ENCODE measurements at places on chromosomes 7 and 10.

GRCh38 chr10:101644002-101644401 lies 51.0 kb downstream of the FBXW4 start:
- DNase-seq, result no peak

DNA sequence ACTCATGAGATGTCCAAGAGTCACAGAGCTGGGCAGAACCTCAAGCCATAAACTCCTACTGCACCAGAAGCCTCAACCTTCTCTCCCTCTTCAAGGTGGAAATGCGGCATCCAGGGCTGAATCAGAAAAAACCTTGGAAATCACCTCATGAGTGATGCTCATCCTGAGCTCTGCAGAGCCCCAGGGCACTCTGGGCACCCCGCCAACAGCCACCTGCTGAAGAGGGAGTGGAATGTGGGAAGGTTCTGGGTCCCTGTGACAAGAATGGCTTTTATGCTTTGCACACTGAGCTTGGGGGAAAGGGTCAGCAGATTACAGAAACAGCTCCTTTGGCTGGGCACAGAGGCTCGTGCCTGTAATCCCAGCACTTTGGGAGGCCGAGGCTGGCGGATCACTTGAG lies 18.8 kb downstream of the NUDT1 start:
- no peak for DNase-seq

- DNase-seq, result no peak
Measured at GRCh38 chr7:30142710-30143109, 7.9 kb downstream of the MTURN start.

DNA sequence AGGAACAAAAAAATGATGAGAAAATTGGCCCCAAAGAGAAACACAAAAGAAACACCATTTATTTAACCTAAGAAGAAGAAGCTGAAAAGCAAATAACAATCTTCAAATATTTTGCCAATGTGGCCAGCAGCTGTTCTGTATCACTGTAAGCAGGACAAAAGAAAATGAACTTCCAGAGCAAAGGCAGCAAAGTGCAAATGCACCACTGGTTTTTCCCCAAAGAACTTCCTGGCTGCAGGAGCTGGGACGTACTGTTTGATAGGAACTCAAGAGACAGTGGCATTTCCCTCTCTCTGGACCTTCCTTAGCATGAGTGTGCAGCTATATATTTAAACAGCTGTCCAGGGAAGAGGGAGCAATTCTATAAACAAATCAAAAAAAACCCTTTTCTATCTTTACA lies 60.4 kb downstream of the RNLS start:
- DNase-seq, result no peak

- no peak for DNase-seq
Measured at GRCh38 chr7:80900583-80901576, 18.0 kb downstream of the SEMA3C start.

GRCh38 chr7:155763691-155764437 lies 48.4 kb downstream of the SHH start:
- no peak for DNase-seq

- DNase-seq, result no peak
Measured at GRCh38 chr7:2884161-2884560, 40.1 kb upstream of the GNA12 start.

GRCh38 chr10:17100586-17100985 lies 29.0 kb downstream of the CUBN start:
- DNase-seq, result no peak

DNA sequence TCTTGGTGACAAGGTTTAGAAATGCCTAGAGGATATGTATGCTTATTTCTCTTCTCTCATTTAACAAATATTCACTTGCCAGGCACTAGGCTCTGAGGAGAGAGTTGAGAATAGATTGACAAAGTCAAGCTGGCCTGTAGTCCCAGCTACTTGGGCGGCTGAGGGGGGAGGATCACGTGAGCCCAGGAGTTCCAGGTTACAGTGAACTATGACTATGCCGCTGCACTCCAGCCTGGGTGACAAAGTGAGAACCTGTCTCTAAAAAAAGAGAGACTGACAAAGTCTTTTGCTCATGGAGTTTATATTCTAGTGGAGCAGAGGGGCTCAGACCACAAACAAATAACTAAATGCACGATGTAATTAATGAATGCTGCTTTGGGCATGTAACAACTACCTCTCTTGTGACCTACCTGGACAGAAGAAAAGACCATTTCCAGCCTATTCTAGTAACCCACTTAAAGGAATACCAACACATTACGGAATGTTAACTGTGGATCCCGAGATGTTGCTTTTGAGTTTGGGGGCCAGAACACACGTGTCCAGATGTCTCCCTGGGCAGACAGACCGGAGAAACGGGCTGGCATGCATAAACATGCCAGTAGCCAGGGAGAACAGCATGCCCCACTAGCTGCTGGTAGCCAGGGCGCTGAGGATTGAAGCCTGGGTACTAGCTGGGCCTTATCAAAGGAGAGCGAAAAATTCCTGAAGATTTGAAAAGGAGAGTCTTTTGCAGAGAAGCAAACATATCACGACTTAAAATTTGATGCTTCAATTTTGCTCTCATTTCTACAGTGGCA lies 2.6 kb upstream of the BMPR1A start:
- DNase-seq, result no peak

GRCh38 chr7:158265743-158266080 lies 321.9 kb downstream of the PTPRN2 start:
- DNase-seq, result no peak

- no peak for DNase-seq
Measured at GRCh38 chr7:121085922-121086321, 97.4 kb downstream of the CPED1 start.
